ENCODE measurements at places on chromosomes 3 and 15.
A peak's percentile ranks its signal among the peaks of the same experiment; 100 is the strongest.

DNA sequence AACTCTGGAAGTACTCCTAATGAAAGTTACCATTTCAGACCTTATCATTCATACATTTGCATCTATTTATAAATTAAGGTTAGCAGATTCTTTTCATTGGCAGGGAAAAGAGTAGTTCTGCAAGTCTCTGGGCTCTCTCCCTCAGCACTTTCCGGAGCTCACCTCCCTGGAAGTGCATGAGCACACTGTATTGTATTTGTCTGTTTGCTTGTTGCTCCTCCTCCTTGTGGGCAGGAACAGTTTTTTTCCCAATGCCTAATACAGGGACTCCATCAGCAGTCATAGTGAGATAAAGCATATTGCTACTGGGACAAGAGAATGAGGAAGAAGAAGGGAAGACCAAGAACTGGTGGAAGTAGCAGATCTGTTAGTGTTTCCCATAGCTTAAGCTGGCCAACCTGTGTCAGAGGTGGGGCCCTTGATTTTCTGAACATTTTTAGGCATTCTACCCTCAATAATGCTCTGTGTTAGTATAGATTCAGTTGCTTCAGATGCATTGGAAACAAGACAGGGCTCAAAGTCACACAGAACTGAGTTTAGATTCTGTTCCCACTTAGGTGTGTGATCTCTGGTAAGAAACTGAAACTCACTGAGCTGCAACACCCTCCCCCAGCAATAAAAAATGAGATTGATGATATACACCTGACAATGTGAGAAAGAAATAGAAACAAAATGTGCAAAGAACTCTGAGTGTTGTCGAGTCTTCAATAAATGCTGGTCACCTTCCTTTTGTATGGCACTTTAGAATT lies 407.8 kb downstream of the TUSC7 start:
- DNase-seq = no peak

DNA sequence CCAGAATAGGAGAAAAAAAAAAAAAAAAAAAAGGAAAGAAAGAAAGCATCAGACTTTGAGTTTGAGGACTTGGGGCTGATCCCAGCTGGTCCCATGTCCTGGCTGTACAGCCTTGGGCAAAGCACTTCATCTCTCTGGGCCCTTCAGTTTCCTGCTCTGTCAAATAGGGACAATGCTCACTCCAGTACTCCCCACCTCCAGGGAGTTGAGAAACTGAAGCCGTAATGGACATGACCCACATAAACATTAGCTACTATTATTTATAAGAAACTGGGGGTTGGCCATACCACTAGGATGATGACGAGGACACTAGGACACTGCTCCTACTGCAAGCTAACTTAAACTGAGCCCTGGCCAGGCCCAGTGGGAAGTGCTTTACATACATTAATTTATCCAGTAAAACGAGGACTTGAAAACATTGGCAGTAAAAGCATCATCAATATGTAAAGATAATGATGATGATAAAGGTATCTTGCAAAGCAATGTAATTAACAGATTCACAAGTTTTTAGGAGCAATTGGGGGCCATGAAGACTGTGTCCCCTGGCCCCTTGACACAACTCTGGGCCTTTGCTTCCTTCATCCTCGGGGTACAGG lies 22.9 kb upstream of the SMAD6 start:
- no peak for DNase-seq

- no peak for DNase-seq
Measured at GRCh38 chr3:31831591-31831990, 149.5 kb downstream of the OSBPL10 start.

- DNase-seq = no peak
Measured at GRCh38 chr3:18987862-18988447, 160.4 kb upstream of the KCNH8 start.

GRCh38 chr3:171297207-171297606 lies 163.0 kb downstream of the TNIK start:
- no peak for DNase-seq

- no peak for DNase-seq
Measured at GRCh38 chr3:46928282-46928681, 48.3 kb downstream of the CCDC12 start.

DNA sequence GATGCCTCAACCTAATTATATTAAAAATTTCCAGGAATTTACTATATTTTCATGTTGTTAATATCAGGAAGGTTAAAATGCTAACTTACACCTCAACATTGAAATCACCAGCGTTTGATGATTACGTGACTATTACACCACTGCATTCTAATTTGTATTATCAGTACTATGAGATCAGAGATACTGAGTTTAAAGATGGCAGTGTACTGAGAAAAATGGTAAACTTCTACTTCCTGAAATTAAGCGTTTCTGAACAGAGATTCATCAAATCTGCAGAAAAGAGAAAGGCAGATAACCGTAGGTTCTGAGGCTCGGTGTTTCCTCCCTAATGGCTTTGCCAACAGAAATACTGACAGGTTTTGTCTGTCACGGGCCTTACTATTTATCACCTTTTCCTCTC lies 69.9 kb downstream of the CRTC3 start:
- DNase-seq = no peak

- no peak for DNase-seq
Measured at GRCh38 chr3:100975714-100976113, 17.5 kb downstream of the ABI3BP start.

GRCh38 chr3:132867956-132868355 lies 145.7 kb upstream of the NPHP3 start:
- no peak for DNase-seq

GRCh38 chr3:176799675-176800074 lies 397.6 kb downstream of the TBL1XR1 start:
- DNase-seq = no peak

- no peak for DNase-seq
Measured at GRCh38 chr3:34131091-34131490, 332.7 kb downstream of the PDCD6IP start.

DNA sequence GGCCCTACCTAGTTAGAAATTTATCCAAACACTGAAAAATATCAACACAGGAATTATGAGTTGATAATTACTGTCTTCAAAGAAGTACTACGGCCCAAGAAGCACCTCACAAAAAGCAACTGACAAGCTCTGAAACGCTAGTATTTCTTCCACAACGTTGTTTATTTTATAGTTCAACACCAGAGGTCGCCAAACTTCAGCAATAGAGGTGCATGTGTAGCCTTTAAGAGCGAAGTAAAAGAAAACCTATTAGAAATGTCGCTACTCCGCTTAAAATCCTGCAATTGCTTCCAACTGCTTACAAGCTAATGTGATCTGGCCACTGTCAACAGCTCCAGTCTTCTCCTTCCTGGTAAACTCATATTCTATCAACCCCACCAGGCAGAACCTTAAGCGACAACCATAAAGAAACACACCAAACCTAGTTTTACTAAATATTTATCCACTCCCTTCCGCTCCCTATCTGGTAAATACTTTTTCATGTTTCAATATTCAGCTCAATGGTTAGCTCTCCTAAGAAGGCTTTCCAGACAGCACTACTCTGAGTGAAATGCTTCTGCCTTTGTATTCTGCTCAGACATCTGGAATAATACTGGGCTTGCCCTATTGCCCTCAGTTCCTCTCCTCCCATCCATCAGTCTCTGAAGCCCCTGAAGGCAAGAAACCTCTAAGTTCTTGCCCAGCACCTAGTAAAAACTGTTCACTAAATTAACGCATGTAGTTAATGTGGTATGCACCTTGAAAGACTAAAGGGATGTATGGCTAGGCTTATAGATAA lies 110.2 kb downstream of the NR1I2 start:
- peak; percentile 9 for DNase-seq

DNA sequence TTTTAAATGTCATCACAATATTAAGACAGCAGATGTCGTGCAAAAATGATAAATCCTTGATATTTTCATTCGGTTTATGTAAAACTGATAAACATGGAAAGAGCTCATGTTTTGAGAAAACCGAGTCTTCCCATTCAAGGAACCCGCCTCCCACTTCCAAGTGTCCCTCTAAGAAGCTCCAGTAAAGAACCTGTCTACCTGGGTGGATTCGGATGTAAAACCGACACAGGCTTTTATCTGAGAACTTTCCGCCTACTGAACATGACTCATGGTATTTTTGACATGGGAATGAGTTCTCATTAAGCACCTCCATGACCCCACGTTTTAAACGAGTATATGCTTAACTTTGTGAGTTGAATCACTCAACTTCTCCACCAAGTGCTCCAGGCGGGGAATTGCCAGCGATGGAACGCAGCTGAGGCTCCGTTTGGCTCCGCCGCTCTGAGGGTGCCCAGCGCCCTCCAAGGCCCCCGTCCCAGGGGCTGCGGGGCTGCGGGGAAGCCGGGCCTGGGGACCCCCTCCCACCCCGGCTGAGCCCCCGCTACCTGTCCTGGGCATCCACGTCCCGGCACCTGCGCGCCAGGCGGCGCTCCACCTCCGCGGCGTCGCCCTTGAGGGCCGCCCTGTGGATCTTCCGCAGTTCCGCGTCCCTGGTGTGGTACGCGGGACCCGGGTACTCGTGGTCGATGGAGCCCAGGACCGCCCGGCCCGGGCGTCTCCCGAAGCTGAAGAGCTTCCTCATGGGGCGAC lies 119.9 kb downstream of the LMLN start:
- DNase-seq = no peak

DNA sequence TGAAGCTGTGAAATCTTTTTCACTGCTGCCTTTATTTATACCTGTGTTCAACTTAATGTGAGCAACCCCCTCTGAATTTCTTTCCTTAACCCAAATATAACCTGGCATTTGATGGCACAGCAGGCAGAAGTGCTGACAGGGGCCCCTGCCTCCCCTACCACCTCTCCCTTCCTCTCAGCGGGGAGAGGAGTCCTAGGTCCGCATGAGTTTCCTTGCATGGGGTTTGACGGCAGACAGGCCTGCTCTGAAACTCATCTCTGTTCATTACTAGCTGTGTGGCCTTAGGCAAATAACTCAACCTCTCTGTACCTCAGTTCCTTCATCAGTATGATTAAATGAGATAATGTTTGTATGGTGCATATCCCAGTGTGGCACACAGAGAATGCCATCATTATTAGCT lies 79.7 kb downstream of the SEC22A start:
- no peak for DNase-seq

DNA sequence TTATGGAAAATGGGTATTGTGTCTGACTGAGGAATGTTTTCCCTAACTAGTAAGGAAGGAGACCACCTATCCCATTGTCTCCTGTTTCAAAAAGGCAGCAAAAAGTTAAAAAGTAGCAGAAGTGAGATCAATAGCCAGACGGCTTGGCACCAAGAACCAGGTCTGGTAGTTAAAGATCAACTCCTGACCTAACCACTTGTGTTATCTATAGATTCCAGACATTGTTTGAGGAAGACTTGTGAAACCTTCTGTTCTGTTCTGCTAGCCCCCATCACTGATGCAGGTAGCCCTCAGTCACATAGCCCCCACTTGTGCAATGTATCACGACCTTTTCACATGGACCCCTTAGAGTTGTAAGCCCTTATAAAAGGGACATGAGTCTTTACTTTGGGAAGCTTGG lies 46.3 kb upstream of the C2CD4B start:
- DNase-seq = no peak

- DNase-seq = peak; percentile 23
Measured at GRCh38 chr3:17088602-17089313, 204.0 kb downstream of the PLCL2 start.

- DNase-seq = no peak
Measured at GRCh38 chr15:62105266-62105665, 38.5 kb downstream of the C2CD4A start.

DNA sequence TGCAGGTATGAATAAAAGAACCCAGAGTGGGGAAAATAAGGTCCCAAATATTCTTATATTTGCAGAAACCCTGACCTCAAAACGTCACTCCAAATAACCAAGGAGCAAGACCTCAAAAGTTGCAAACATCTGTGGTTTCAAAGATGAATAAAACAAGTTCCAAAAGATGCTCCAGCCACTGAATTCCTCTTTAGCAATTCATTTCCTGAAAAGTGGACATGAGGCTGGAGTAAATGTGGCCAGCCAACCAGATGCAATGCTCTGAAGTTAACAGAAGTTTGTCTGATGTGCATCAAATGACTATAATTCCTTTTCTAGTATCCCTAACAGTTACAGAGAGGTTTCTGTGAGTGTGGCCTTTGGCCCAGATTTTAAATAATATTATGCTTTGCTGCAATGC lies 71.2 kb upstream of the WNT5A start:
- DNase-seq = no peak

GRCh38 chr3:152069871-152070270 lies 196.4 kb downstream of the SUCNR1 start:
- no peak for DNase-seq

GRCh38 chr3:149850787-149851584 lies 38.0 kb downstream of the RNF13 start:
- DNase-seq = no peak

- no peak for DNase-seq
Measured at GRCh38 chr3:16328124-16328523, 63.1 kb downstream of the OXNAD1 start.

- DNase-seq = no peak
Measured at GRCh38 chr15:28051955-28052633, 47.0 kb downstream of the OCA2 start.

DNA sequence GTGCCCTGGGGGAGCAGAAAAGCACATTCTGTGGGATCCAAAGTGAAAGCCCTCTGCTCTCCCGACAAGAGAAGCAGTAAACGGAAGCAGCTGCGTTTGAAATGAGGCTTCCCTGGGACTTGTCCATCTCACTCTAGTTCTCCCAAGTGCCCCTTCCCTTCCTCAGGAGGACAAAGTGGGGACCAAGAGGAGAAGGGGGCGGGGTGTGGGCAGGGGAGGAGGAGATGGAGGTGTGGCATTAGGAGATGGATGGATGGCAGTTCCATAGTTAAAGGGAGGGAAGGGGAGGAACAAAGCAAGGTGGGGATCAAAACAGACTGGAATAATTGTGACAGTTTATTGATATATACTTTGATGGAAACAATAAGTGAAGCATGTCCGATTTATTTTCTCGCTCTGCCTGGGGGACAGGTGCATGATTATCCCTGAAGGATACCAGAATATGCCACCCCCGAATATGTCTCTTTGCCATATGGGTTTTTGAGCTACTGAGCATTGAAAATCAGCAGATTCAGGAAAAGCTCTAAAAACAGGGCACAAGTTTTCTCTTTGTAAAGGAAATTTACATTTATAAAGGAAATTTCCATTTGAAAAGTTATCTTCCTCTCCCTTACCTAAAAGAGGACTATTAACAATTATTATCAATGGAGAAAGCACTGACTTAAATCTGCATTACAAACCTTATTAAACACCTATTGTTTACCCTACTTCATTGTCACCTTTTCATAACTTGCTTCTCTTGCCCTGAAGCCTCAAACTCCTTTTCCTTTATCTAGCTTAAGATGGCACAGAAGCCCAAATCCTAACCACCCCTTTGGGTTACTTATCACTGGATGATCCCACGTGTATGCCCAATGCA lies 58.9 kb upstream of the DAZL start:
- no peak for DNase-seq
